ENCODE measurements at places on chromosomes 1 and 21.
A peak's percentile ranks its signal among the peaks of the same experiment; 100 is the strongest.

- DNase-seq: no peak
These were observed 9.8 kb downstream of the CBR1 start for GRCh38 chr21:36079671-36080070.

GRCh38 chr1:84726593-84727499 lies 36.6 kb upstream of the SSX2IP start:
- no peak for DNase-seq

DNA sequence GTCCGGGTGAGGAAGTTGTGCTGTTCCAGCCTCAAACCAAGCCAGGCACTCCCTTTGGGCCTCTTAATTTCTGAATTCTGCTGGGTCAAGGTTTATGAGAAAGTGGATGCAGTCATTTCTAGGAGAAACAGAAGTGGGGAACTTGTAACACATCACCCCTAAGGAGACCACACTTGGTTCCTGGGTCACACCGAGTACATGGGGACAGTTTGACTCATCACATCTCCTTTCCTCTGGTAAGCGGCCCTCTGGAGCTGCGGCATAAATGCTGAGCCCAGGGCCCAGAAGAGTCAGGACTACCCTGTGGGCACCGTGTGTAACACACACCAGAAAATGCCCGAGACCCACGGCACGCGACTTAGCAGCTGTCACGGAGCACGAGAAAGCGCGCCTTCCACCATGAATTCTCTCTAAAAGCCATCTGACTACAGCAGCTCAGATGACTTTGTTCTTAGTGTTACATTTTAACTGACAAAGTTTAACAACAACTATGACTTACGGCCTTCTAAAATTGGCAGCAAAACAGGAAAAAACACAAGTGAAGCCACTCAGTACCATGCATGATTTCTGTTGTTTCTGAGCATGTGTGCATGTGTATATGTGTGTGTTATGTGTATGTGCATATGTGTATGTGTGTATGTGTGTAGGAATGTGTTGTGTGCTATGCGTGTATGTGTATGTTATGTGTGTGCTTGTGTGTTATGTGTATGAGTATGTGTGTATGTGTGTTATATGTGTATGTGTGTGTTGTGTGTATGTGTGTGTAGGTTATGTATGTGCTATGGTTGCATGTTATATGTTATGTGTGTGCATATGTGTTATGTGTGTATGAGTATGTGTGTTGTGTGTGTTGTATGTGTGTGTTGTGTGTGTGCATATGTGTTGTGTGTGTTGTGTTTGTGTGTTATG lies 50.8 kb downstream of the TOMM20 start:
- DNase-seq: no peak

DNA sequence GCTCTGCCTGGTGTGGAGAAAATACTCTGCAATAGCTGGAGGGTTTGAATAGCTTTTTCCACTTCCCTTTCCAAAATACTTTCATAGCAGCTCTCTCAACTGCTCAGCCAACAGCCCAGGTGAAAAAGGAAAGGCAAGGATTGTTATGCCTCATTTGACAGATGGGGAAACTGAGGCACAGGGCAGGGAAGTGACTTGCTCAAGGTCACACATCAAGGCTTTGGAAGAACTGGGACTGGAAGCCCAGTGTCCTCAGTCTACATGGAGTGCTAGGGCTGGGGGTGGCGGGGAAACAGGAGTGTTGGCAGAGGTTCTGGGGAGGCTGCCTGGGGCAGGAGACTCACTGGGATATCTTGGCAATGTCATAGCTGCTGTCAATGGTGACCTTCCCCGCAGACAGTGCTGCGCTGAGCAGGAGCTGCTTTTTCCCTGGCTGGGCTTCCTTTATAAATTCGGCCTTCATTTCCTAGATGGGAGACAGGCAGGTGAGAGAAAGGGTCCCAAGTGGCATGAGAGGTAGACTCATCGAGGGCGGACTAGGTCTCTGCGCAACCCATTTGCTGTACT lies 4.0 kb downstream of the CHI3L1 start:
- DNase-seq: no peak

- no peak for DNase-seq
These were observed 131.4 kb downstream of the HS2ST1 start for GRCh38 chr1:87045761-87046304.

DNA sequence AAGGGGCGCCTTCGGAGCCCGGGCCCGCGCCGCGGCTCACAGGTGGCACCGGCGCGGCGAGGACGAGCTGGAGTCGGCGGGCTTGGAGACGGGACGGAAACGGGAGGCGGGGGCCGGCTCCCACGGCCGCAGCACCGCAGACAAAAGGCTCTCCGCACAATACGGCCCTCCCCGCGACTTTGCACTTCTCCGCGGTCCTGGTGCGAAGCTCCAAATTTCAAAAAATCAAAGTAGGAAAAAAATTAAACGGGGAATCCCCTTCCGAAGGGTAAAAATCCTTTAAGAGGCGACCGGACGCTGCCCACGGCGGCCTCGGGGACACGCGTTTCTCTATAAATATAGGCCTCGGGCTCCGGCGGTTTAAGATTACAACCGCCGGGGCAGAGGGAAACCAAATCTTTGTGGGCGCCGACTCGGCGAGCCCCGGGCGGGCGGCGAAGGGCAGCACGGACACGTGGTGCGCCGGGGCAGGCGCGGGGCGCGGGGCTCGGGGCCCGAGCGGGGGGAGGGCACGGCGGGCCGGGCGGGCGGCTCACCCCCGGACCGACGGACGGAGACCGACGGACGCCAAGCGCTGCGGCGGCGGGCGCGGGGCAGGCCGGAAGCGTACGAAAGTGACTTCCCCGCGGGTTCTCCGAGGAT lies 453 bp downstream of the PABPC4 start:
- peak; percentile 34 for DNase-seq

DNA sequence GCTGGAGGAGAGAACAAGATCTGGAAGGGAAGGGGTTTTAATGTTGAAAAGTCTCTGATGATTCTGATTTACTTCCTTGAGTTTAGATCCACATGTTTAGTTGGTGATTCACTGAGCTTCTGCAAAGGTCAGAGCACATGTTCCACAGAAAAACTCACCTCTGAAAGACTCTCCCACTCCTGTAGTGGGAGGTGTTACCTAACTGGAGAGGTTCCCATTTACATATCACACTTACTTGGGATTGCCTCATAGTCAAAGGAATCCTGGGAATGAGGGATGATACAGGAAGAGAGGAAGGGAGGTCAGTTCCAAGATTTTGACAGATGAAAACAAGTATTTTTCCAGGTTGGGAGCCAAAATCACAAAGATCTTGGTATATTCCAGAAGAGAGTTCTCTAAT lies 2.7 kb upstream of the NTNG1 start:
- no peak for DNase-seq

GRCh38 chr1:28507247-28507645 lies 1.4 kb downstream of the RCC1 start:
- peak; percentile 57 for DNase-seq

- no peak for DNase-seq
These were observed 120.7 kb downstream of the LEPR start for GRCh38 chr1:65541161-65541560.

DNA sequence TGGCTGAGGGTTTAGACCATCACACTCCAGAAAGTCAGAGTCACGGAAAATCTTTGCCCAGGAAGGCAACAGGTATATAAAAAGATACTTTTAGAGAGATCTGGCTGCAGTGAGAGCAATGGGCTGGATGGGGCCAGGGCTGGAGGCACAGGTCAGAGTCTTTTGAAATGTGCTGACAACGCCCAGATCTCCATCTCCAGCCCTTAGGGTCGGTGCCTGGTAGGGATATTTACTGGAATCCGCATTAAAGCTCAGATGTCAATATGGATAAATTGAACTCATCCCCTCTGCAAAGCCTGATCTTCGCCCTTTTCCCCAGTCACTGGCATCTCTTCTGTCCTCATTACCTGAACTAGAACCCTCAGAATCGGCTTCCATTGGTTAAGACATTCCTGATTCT lies 82.2 kb downstream of the BCAR3 start:
- no peak for DNase-seq

DNA sequence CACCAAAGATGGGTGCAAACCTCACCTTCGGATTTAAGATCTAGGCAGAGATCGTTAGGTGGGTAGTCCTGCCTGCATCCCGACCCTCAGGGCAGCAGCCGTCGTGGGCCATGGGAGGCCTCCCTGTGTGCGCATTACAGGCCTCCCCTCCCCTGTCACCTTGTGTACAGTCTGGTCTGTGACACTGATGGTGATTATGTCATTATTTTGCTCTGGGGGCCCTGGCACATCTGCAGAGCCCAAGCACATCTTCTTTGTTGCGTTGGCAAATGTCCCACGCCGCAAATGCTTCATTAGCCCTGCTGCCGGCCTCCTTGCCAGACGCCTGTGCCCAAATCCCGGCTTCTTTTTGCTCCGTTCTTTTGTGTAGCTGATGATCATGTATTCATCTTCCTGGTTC lies 31.7 kb downstream of the PROX1 start:
- no peak for DNase-seq

DNA sequence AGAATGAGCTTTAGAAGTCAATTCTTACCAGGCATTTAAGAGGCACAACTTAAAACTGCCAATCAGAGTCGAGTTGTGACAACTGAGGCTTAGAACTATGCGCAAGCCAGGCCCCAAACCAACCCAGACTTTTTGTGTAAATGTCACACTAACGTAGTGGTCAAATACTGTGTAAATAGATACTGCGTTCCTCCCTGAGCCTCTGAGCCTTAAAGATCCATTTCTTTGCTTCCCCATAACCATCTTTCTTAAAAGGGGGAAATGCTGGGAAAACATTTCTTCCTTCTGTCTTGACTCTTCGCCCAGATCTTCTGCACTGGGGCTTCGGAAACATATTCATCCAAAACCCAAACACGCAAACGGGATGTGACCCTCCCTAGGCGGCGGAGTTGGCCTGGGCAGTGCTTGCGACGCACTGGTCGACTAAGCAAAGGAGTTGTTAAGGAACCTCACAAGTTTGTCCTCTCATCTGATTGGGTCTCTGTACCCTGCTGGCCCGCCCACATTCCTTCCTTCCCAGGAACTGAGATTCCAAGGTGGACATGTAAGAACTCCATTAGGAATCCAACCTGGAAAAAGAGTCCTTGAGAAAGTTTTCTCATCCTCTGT lies 2.6 kb downstream of the ADAMTS5 start:
- DNase-seq: no peak

- no peak for DNase-seq
These were observed 42.6 kb downstream of the SLC44A3 start for GRCh38 chr1:94862718-94863117.

- DNase-seq: no peak
These were observed 69.2 kb upstream of the KIF26B start for GRCh38 chr1:245085508-245086095.

DNA sequence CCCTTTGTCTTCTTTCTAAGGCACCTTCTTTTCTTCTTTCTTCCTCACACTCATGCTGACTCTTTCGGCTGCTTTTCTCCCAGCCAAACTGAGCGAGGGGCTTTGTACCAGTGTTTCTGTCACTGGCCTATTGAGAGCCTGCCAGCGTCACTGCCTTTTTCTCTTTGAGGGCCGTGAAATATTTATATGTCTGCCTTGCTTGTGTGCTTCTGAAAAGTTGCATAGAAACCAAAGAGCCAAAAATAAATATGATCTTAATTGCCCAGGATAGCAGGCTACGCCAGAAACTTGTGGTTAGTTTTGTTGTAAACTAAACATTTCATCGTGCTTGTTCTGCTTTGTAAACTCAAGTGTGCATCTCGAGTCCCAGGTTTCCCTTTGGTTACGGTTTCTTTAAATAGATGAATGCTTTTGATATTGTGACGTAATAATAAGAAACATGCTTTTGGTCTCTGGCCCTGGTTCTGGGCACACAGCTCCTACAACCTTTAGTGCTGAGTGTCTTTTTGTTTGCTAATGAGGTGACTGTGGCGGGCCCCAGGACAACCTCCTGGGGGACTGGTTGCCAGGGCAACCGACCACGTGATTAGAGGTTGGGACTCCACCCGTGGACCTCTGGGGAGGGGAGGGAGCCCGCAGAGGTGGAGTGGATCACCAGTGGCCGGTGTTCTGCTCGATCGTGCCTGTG lies 10.8 kb downstream of the SLC37A1 start:
- no peak for DNase-seq

GRCh38 chr1:52454127-52454526 lies 49.7 kb downstream of the PRPF38A start:
- no peak for DNase-seq

- DNase-seq: no peak
These were observed 7.4 kb downstream of the AZIN2 start for GRCh38 chr1:33088119-33088906.

DNA sequence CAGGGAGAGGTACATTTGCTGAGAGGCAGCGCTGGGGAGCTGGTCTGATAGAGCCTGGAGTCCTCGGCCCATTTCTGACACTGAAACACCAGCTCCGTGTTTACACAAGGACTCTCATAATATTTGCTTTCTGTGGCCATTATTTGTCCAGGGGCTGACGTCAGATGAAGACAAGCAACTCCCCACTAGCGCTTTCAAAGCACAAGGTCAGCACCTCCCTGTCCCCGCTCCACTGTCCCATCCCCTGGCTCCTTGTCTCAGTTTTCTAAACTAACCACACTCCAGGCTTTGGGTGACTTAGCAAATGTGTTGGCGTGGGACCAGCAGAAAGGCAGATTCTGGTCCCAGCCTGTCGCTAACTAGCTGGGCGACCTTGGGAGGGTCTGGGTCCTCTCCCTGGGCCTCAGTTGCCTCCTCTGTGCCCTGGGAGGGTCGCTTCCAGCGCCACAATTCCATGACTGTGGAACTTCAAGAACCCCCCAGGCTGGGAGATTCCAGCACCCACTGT lies 37.4 kb upstream of the ZBTB40 start:
- DNase-seq: no peak

Measured in A673 (cell line).